NCI-H146 (cell line): ENCODE measurements at places on chromosomes 2 and 18.

DNA sequence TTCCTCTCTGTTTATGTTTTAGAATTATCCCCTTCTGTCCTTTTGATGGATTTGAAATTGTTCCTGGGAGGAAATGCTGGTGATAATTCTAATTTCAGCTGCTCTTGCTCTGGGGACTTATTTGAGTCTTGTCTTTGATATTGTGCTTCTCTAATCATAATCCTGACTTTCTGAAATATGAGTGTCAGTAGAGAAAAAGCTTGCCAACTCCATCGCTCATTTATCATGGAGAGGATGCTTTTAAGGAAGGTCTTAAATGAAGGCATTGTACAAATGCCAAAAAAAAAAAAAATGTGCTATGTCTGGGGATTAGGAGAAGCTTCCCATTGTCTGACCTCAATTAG lies 159.5 kb downstream of the NYAP2 start:
- no peak for DNase-seq

DNA sequence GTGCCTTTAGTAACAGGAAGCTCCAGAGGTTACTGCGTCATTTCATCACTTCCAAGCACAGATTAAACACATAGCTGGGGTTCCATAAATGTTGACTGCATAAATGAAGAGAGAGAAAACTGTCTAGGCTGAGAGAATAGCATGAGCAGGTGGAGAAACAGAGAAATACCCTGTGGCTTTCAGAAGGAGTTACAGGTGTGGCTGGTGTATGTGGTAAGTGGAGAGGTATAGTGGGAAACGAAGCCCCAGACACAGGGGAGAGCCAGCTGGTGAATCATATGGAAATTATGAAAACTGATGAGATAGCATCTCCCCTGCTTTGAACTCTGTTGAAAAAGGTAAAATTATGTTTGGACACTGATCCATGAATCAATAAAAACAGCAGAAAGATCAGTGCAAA lies 807.4 kb upstream of the POU3F3 start:
- DNase-seq, result no peak

- DNase-seq, result no peak
Observed at GRCh38 chr2:37119157-37119556, 34.8 kb downstream of the GPATCH11 start.

GRCh38 chr2:21117688-21118087 lies 6.1 kb upstream of the TDRD15 start:
- no peak for DNase-seq

- DNase-seq, result peak; percentile 32
Observed at GRCh38 chr18:34734056-34734455, 24.0 kb downstream of the DTNA start.

DNA sequence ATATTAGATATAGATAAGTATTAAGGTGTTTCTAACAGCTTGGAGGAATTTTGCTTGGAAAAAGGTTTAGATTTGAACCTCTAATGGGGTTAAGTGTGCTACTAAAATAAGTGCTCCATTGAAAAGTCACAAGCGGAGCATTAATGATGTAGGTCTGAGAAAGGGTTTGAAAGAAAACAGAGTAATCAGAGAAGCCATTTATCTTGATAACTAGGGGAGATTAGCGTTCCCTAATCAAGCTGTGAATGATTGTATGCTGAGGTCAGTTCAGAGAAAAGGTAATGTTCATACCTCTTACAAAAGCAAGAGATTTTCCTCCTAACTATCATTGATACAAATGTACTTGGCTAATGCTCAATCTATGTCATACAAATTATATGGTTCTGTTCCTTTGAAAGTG lies 1.5 kb downstream of the ARHGAP25 start:
- DNase-seq, result peak; percentile 35

DNA sequence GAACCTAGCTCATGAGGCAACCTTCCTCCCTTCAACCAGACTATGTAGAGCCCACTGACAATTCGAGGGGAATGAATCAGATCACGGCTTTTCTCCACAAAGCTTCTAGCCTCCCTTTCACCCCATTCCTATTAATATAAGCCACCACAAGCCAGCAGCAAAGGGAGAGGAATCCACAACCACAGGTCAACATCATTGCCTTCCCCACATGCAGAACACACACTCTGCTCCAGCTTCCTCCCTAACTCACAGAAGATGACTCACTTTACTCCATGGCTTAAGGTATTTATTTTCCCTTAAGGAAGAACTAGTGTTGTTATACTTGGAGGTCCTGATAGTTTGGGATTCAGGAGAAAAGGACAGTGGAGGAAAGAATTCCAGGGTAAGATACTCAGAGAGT lies 272.2 kb downstream of the C1D start:
- no peak for DNase-seq
